NCI-H1092 (cell line): ENCODE measurements at places on chromosomes 5 and 9.
A peak's percentile ranks its signal among the peaks of the same experiment; 100 is the strongest.

DNA sequence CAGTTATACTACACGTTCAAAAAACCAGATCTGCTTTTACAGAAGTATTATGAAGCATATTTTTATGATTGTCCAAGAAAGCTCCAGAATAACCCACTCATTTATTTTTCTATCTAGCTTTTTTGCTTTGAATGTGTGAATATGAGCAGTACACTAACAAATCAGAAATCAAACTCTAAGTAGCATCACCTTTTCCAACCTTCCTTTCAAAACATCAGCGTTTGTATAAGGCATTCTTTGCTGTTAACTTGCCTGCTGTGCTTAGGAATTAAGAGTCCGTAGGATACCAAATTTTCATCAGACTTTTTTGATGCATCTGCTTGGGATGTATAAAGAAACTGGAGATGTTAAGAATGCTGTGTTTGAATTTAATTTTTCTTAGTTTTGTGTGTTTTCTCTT, 3.8 kb downstream of the TLE4 start:
- no peak for DNase-seq

GRCh38 chr9:129291041-129291501, 113.0 kb upstream of the IER5L start:
- no peak for DNase-seq

DNA sequence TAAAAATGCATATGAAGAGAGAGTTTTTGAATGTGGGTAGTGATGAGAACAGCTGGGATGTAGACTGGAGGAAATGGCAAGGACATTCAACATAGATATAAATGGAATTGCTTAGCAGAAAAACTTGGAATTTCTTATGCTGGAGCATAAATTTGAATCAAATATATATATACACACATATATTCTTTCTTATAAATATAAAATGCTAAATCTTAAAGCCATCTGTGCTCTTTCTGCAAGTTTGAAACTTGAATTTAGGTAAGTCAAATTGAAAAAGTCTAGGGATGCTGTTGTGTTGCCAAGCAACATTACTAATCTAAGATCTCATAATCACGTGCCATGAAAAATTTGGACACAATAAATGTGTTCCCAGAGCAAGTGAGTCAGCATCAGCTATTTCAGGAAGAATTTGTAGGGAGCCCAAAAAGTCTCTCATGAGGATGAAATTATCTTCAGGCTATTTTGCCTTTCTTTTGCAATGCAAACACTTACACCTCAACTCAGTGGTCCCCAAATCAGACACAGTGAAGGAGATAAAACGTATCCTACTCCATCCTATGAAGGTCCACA, 58.4 kb upstream of the ALDH1A1 start:
- no peak for DNase-seq

GRCh38 chr5:68344447-68345111, 129.0 kb downstream of the PIK3R1 start:
- no peak for DNase-seq

GRCh38 chr5:35373249-35373648, 143.0 kb upstream of the PRLR start:
- no peak for DNase-seq

DNA sequence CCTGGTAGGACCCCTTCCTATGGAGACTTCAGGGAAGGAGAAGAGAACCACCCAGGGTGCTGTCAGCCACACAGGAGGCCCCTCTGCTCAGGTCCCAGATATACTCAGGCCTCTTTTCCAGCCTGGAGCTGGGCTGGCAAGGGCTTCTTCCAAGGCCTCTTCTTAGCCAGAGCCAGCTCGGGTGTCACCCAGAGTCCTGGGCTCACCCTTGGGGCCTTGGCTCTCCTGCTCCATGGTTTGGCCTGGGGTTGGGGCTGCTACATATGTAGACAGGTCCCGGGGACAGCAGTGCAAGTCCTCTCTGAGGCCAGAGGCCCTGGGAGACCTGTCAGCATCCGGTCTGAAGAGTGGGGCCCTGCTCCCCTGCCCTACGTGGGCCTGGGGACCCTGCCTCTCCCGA, 22.8 kb downstream of the PAEP start:
- no peak for DNase-seq

DNA sequence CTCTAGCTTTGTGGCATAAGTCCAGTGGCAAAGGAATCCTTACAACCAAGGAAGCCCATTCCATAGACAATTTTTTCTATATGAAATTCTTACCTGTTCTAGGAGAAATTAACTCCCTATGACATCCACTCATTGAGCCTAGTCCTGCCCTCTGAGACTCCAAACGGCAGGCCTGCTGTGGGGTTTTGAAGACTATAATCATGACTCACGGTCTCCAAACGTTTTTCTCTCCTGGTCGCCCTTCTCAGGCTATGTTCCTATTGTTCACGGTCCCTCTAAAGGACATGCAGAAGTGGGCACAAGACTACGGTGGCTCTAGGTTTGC, 611 bp downstream of the EXOSC3 start:
- DNase-seq: no peak

DNA sequence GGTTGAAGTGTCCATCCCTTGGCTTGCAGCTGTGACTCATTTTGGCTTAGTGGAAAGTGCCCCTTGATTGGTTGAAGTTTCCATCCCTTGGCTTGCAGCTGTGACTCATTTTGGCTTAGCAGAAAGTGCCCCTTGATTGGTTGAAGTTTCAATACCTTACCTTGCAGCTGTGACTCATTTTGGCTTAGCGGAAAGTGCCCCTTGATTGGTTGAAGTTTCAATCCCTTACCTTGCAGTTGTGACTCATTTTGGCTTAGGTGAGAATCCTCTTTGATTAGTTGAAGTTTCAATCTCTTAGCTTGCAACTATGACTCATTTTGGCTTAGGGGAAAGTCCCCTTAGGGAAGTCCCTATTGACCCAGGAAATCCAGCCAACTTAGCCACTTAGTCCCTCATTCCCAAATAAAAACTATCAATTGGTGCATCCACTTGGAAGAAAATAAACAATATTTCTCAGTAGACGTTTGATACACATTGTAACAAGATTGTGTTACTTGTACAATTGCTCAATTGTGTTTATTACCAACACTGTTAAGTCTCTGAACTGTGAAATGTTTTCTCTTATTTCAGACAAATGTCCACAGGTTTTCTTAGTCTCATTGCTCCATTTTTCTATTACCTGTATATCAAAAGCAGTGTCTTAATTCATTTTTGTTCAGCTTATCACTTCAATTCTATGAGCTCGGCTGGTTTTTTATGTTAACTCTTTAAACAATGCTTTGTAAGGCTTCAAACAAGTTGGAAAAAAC, 2308.8 kb upstream of the ACO1 start:
- no peak for DNase-seq

DNA sequence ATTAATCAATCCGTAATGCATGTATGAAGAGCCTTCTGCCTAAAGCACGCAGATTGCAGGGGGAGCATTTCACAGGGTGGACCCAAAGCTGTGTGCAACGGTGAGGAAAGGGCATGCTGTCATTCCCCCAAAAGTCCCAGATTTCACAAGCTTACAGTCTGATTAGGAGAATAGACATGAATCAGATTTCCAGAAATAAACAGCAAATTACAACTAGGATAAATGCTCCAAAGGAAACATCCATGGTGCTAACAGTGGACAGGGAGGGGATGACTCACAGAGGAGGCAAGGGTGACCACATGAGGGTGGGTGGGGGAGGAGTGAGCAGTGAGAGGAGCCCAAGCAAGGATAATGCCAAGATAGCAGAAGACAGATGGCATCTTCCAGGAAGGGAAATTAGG, 258.4 kb upstream of the TAS2R1 start:
- no peak for DNase-seq

GRCh38 chr5:142749321-142749720, 20.9 kb upstream of the ARHGAP26 start:
- no peak for DNase-seq

DNA sequence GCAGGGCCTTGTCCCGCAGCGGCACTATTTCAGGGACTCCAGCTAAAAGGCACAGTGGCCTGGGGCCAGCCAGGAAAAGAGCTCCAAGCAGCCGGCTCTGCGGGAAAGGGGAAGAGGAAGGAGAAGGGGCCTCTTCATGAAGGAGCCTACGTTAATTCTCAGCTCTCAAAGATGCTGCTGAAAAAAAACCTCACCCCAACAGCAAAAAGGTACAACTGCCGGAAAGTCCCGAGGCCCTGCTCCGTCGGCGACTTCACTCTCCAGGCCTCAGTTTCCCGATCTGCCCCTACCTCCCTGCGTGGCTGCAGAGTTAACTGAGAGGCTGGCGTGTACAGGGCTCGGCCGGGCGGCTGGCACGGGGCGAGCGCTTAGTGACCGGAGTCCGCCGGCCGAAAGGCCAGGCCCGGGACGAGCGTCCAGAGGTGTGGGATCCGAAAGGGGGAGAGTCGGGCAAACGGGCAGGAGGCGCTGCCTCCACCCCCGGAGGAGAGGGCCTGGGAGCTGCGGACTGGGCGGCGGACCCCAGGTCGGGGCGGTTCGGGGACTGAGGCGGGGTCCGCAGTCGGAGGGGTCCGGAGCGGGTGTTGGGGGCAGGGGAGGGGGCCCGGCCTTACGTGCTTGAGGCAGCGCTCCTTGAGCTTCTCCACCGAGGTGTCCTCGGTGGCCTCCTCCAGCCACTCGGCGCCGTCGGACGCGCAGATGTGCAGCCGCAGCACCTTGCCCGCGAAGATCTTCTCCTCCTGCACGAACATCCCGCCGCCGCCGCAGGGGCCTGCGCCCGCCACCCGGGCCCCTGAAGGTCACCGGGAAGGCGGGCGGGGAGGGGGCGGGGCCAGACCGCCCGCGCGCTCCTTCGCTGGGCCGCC, 529 bp downstream of the UBAC1 start:
- DNase-seq: no peak

- no peak for DNase-seq
These were observed 28.7 kb downstream of the RAD1 start for GRCh38 chr5:34886392-34887119.

- no peak for DNase-seq
These were observed 285.3 kb downstream of the PIK3R1 start for GRCh38 chr5:68500813-68501212.

- no peak for DNase-seq
These were observed 1.5 kb upstream of the PRDM12 start for GRCh38 chr9:130662970-130663257.

DNA sequence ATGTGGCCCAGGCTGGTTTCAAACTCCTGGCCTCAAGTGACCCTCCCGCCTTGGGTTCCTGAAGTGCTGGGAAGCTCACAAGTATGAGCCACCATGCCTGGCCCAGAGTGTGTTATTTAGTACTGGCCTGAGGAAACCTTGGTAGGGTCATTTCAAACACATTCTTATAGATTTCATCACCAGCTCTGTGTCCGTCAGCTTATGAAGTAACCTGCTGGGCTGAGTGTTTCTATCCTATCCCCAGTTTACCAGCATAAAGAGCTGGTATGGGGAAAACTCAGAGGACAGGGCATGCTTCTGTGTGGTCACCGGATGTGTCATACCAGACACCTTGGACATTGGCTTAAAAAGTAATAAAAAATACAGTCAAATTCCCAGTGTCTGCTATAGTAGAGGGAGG, 45.3 kb downstream of the PTPN3 start:
- no peak for DNase-seq

DNA sequence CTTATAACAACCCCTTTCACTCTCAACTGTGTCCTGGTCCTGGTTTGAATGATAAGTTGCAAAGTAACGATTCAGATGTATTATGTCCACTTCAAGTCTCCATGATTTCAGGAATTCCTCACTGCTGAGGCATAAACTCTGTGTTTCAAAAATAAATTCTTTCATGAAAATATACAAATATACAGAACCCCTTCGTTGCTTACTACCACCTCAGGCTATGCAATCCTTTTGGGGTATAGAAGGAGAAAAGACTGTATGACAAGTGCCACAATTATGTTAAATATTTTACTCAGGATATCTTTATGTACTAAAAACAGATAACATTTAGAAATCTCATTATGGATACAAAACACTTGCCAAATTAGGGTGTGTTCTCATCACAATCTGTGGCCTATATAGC, 190.7 kb downstream of the KCTD16 start:
- no peak for DNase-seq

- DNase-seq: no peak
These were observed 218.8 kb upstream of the NR4A3 start for GRCh38 chr9:99602854-99603253.

DNA sequence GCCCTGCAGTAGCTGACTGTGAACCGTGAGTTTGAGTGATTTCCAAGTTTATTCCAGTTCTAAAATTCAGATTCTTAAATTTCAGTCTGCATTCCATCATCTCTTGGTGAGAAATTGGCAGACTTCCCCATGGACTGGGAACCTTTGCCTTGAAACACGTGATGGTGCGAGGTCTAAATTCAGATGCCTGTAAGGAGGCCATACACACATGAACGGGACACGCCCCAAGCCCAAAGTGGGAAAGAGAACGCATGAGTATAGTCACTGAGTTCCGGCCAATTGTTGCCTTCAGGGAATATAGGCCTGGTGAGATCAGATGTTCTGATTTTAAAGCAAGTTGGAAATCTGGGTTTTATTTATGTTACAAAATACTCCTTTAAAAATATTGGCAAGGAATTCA, 1084.4 kb upstream of the WWC1 start:
- DNase-seq: no peak

- no peak for DNase-seq
These were observed 4.5 kb downstream of the HCN1 start for GRCh38 chr5:45691656-45692055.

GRCh38 chr9:132238992-132239391, 77.1 kb downstream of the NTNG2 start:
- no peak for DNase-seq

- no peak for DNase-seq
These were observed 116.9 kb upstream of the S1PR3 start for GRCh38 chr9:88874391-88874790.

GRCh38 chr5:145347026-145347616, 488.0 kb downstream of the PRELID2 start:
- DNase-seq: peak; percentile 3

DNA sequence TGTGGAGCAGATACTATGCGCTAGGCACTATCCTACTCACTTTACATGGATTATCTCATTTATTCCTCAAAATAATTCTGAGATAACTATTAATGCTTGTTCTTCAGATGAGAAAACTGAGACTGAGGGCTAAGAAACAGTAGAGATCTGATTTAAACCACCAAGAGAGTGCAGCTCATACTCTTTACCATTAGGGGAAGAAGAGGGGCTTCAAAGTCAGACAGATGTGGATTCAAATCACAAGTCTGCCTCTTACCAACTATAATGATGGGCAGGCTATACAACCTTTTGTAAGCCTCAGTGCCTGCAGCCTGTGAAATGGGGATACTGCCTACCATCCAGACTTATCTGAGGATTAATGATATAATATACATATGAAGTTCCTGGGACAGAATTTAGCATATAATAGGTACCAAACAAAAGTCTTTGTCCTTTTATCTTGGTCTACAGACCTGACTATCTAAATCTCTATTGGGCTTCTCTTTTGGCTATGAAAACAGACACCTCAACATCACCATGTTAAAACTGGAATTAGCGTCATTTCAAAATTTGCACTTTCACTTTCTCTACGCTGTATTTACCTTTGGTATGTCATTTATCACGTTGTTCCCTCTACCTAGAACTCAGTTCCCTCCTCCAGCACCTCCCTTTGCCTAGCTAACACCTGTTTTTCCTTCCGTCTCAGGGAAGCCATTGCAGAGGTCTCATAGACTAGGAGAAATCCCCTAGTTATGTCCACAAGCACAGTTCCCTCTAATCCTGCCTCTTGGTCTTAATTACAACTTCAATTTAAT, 13.8 kb upstream of the TMEM267 start:
- no peak for DNase-seq
